SK-MEL-5 (cell line): ENCODE measurements at places on chromosomes 11 and 22.

GRCh38 chr11:117356126-117356890 is 28.7 kb downstream of the CEP164 start:
- DNase-seq, result no peak

GRCh38 chr11:107834995-107835394 is 23.6 kb downstream of the SLC35F2 start:
- no peak for DNase-seq

GRCh38 chr11:99739464-99740089 is 718.8 kb downstream of the CNTN5 start:
- DNase-seq, result peak; percentile 54

DNA sequence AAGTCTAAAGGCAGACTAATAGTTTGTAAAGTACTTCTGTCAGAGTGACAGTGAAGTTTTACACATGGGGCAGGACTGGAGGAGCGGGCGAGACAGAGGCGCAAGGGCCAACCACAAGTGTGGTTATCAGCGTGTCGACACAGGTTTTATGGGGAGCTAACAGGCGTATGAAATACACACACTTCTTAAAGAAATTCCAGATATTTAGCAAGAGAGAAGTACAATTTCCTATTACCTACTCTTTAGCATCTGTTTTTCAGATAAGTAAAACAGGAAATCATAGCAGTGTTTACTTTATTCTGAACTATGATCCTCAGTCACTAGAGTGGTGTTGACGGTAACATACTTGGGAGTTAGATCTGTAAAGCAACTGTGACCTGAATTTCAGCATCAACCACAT is 22.5 kb downstream of the VSIG10L2 start:
- no peak for DNase-seq

- peak; percentile 4 for DNase-seq
These were observed 2.1 kb downstream of the GRIK4 start for GRCh38 chr11:120513436-120514315.

DNA sequence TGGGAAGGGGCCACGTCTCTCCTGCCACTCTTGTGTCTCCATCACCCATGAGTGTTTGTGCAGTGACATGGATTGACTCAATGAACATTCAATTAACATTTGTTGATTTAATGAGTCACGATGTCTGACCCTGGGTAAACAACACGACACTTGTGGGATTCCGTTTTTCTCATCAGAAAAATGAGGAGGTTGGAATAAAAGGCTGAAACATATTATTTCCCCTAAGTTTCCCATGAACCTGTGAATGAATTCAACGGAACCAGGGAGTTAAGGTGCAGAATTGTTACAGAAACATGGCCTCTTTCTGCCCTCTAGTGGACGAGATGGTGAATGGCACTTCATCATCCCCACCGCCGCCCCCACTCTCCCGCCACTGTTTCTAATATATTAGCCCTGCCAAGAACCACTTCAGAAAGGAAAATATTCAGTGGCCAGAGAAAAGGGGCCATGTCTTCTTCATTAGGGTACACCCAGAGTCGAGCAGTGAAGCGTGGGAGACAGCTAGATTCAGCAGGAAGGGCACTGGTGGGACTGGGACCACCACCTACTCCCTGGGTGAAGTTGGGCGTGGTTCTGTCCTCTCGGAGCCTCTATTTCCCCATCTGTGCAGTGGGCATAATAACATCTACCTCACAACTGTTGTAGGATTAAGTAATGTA is 46.3 kb upstream of the SYT13 start:
- DNase-seq, result peak; percentile 48
